ENCODE measurements at places on chromosomes 13 and 19. TPM values are rescaled to one million over a fixed set of nuclear protein-coding genes. Genes with fewer than 3 reads are reported as not detected.

DNA sequence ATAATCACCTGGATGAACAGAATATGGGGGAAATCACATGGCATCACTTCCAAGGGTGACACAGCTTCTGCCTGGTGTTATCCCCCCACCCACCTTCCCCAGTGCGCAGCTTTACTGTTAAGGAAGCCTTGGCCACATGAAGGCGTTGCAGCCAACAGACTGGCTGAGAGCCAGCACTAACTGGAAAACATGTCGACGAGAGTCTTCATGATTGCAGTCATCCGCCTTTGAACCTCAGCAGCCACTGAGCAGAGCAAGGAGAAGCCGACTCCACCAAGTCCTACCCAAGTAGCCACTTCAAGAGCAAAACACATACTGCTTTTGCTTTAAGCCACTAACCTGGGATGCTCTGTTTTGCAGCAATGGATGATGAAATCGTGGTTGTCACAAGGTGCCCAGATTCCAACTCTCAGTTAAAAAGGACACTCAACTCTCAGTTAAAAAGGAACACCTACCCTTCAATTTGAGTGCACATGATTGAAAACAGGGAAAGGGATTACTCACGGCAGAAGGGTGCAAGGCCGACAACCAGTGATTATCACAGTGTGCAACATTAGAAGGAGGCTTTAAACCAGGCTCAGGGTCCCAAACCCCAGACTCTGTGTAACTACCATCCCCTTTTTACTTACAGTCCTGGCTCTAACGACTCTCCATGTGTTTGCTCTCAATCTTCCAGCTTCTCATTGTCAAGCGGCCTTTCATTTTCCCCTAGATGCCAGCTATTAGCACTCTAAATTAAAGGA lies 149.1 kb downstream of the KLF12 start:
- no peak for DNase-seq

DNA sequence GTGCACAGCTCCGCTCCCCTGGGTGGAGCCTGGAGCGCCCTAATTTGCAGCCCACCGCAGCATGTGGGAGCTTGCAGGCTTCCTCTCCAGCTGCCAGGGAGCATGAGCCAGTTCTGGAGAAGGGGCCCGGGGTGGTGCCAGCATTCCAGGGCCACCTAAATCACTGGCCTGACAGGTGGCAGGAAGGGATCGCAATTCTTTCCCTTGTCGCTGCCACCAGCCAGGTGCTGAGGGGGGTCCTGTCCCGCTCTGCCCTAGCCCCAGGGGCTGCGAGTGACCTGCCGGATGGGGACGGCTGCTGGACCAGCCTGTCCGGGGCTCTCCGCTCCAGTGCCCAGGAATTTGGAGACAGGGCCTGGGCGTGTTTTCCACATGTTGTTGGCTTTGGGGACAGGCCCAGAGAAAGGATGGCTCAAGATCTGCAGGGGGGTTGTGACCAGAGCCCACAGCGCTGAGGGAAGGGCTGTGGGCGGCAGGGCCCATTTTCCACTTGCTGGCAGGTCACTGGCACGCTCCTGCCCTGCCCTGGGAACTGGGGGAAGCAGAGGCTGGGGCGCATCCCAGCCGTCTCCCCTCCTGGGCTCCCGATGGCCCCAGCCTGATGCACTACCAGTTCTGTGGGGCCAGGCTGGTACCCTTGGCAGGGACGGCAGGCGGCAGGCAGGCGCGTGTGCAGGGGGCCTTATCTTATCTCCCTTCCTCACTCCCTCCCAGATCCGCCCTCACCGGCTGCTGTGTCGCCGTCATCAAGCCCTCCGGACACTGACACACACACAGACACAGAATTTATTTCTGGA lies 9.5 kb downstream of the NDUFA11 start:
- no peak for DNase-seq

Gene TMEM161A
- 45.5 TPM for polyA plus RNA-seq

DNA sequence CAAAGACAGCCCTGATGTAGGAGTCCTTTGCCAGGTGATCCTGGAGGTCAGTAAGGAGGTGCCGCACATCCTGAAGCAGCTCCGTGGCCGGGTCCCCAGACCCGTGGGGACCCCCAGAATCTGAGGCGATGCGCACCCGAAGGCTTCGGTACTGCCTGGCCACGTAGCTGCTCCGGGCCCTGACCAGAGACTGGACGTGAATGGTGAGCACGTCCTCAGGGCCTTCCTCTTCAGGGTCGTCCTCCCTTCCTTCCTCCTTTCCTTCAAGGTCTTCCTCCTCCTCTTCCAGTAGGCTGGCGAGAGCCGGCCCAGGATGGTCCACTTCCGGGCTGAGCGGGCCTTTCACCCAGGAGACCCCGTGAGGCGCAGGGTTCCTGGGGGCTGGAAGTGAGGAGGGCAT lies 7.5 kb downstream of the RINL start:
- no peak for DNase-seq

Gene CCDC70
- 0.14 TPM for polyA plus RNA-seq

- DNase-seq = no peak
Observed at GRCh38 chr13:63433546-63434150, 2018.0 kb upstream of the PCDH20 start.

Gene KLK5
- 1.9 TPM for polyA plus RNA-seq

GRCh38 chr19:46339446-46339845 lies 7.4 kb upstream of the PPP5C start:
- DNase-seq = no peak

Gene KLK14
- polyA plus RNA-seq = 0.32 TPM

DNA sequence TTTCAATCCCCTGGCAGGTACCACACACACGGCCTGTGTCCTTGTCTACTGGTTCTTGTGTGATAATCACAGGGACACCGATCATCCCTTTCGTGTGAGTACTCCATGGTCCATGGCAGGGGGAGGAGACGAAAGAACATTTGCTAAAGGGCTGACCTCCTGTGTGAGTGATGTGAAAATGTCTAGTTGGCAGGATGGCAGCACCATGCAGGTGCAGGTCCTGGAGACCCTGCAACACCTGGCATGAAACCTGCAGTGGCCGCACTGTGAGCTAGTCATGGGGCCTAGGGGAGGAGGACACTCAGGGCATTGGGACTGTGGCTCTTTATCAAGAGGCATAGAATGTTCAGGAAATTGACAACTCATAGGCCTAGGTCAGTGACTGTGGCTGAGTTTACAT lies 22.9 kb upstream of the LGALS14 start:
- no peak for DNase-seq

Gene CYP2S1
- polyA plus RNA-seq = 0.62 TPM

DNA sequence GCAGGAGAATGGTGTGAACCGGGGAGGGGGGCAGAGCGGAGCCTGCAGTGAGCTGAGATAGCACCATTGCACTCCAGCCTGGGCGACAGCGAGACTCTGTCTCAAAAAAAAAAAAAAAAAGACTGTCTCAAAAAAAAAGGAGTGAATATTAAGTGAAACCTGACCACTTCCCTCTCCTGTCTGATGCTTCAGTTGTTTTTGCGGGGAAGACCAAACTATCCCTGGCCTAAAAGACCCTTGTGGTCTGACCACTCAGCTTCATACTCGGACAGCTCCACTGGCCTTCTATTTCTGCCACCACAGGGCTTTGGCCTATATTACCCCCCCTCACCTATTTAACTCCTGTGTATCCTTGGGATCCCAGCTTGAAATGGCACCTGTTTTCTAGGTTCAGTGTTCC lies 2.3 kb downstream of the CLASRP start:
- no peak for DNase-seq

DNA sequence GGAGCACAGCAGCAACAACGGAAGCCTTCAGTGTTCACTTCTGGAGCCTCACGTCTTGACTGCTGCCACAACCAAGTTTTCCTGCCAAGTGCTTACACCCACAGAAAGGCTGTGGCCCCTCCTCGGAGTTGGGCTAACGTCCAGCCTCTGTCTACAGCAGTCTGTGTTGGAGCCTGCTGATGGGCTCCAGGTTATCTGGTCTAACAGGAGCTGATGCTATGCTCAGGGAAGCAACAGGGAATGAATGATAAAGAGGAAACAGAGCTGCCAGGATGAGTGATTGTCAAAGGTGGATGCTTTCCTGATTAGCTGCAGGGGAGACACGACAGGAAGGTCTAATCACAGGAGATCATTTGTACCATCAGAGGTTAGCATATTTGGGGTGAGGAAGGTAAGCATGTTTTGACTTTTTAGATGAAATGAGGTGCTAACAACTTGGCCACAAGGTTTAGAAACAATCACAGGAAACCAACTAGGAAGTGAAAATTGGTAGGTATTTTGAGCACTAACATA lies 53.8 kb upstream of the RCBTB2 start:
- DNase-seq = no peak

GRCh38 chr13:78020861-78021260 lies 102.2 kb upstream of the EDNRB start:
- DNase-seq = no peak

DNA sequence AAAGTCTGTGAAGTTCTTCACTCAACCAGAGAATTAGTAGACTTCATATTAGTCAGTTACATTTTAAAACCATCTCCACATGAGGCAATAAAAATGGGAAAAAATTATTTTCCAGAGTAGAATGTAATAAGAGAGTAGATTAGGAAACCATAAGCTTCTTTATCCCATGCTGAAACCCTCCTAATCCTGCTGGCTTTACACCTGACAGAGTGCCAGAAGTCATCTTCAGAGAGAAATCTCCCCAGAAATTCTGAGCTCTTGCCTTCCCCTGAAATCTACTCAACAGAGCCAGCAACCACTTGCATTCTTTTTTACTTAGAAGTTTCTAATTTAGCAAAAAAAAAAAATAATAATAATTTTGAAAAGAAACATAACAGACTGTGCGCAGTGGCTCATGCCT lies 279.9 kb downstream of the NHLRC3 start:
- no peak for DNase-seq

DNA sequence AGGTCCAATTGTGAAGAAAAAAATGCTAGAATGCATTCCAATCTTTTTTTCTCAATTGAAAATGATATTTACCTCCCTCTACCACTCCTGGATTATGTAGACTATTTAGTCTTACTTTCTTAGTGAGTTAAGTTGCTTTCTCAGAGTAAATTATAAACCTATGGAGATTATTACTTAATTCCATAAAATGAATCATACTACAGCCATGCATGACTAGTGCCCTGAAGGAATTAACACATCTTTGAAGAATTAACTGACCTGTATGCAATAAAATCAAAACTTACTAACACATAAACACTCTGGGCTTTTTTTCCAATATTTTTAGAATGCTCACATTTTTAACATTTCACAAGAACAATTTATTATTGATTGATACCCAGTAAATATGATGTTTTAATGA lies 379.4 kb upstream of the DACH1 start:
- no peak for DNase-seq

Gene AMER2
- polyA plus RNA-seq = 0.43 TPM

DNA sequence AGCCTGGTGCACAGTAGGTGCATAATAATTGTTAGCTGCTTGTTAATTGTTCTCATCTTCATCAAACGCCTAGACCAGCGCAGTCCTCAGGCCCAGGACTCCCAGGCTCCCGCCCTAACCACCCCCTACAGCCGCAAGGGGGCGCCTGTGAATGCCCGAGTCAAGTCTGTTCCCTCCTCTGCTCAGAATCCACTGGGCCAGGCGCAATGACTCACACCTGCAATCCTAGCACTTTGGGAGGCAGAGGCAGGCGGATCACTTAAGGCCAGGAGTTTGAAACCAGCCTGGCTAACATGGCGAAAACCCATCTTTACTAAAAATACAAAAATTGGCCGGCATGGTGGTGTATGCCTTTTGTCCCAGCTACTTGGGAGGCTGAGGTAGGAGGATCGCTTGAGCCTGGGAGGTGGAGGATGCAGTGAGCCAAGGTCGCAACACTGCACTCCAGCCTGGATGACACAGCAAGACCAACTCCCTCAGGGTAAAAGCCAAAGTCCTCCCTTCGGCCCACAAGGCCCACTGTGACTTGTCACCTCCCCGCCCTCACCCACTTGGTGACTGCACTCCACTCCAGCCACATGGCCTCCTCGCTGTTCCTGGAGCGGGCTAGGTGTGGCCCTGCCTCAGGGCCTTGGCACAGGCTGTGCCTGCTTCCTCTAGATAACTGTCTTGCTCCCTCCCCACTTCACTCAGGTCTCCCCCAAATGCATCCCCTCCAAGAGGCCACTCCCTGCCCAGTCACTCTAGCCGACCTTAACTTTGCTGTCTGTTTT lies 9.1 kb downstream of the ZNF653 start:
- peak; percentile 28 for DNase-seq

DNA sequence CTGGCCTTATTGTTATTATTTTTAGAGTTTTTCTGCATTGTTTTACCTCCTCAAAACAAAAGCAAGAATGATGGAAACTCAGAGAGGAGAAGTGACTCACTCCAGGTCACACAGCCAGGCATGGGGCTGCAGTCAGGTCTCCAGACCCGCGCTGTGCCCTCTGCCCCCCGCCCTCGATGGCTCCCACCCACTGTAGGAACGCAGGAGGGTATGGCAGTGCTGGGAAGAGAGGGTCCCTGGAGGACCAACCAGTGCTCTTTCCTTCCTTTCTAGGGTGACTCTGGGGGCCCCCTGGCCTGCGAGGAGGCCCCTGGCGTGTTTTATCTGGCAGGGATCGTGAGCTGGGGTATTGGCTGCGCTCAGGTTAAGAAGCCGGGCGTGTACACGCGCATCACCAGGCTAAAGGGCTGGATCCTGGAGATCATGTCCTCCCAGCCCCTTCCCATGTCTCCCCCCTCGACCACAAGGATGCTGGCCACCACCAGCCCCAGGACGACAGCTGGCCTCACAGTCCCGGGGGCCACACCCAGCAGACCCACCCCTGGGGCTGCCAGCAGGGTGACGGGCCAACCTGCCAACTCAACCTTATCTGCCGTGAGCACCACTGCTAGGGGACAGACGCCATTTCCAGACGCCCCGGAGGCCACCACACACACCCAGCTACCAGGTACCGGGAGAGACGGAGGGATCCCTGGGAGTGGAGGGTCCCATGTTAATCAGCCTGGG lies 5.6 kb downstream of the TIMM13 start:
- DNase-seq = no peak

Gene NCR1
- 0.31 TPM for polyA plus RNA-seq

DNA sequence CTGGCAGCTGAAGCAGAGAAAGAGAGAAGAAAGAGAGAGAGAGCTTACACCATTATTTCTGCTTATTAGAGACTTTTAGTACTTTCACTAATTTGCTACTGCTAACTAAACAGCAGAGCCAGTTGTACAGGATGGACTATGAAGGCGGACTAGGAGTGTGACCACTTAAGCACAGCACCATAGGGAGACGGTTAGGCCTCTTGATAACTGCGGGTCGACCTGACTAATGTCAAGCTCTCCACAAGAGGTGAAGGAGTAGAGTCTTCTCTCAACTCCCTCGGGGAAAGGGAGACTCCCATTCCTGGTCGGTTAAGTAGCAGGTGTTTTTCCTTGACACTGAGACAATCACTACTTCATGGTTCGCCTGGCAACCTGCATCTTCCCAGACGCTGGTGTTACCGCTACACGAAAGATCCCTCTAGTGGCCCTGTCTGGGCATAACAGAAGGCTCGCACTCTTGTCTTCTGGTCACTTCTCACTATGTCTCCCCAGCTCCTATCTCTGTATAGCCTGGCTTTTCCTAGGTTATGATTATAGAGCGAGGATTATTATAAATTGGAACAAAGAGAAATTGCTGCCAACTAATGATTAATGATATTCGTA lies 5.3 kb upstream of the PSG7 start:
- DNase-seq = no peak

DNA sequence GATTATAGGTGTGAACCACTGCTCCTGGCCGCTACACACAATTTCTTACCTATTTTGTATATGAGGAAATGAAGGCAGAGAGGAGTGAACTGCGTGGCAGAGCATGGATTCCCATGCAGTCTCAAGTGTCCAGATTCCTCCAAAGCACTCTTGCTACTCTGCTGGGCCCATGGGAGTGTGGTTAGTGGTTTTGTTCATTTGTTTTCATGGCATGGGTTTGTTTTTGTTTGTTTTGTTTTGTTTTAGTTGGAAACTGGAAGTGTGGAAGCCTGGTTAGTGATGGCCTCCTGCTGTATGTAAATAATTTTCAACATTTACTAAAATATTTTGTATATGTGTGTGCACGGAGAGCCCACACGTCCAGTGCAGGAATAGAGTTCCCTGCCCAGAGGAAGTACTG lies 61.3 kb upstream of the LRCH1 start:
- no peak for DNase-seq
